Activated T-helper 1 cell treated with anti-CD3 and anti-CD28 coated beads, Interleukin-2, amount 50 U/mL, for 16 hours (primary cell): ENCODE measurements at places on chromosomes 2 and 18.

DNA sequence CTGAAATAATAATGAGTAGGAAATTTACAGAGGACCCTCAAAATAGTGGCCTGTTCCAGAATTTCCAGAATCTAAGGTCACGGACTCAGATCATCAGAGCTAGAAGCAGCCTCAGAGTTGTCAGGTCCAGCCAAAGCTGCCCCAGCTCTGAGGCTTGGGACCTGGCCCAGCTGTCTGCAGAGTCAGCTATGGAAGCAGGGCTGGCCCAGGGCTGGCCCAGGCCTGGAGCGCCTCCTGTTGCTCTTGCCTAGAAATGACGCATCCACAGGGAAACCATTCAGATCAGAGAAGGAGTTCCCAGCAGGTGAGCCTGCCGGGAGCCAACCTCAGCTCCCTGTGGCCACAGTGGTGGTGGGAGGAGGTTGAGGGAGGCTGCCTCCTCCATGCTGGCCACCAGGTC is 106.7 kb upstream of the ARL4C start:
- DNase-seq, result no peak

DNA sequence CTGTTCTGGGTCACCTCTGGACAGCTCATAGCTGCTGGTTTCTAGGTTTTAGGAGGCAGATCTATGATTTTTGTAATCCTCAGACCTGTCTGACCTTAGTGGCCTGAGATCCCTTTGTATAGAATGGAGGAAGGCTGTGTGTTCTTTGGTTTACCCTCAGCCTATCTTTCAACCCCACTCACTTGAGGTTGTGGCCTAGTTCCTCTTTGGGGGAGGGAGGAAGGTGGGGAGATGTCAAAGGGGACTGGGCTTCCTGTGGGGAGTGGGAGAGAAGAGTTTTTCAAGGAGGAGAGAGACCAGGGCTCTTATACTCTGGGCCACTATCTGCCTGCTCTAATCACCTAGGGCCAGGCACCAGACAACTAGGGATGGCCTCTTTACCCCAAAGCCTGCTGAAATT is 28.5 kb downstream of the SEMA4F start:
- DNase-seq, result no peak

DNA sequence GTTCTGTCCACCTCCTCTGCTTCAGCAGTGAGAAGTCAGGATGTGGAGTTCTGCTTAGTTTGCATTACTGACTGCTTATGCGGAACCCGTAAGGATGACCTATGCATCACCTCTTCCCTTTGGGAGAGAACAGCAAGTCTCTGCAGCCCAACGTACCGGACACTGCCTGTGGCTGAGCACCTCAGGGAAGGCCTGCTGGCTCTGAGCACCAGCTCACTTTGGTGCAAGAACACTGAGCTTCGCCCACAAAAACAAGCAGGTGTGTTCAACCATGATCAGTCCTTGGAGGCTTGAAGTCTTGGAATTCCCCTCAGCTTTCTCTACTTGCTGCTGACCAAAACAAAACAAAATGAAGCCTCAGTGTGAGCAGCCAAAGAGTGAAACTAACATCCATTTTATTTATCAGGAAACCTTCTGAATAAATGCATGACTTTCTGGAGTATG is 52.7 kb upstream of the NCK2 start:
- DNase-seq, result no peak

DNA sequence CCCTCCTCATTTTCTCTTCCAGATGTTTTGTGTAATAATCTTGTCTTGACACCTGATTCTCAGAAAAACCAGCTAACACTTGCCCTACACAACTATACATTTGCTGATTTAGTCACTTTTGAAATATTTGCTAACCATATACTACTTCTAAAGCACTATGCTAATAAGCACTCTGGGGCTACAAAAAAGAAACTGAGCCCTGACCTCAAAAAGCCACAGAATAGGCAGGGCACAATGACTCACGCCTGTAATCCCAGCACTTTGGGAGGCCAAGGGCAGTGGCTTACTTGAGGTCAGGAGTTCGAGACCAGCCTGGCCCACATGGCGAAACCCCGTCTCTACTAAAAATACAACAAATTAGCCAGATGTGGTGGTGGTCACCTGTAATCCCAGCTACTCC is 266.0 kb downstream of the RAD51AP2 start:
- DNase-seq, result no peak

DNA sequence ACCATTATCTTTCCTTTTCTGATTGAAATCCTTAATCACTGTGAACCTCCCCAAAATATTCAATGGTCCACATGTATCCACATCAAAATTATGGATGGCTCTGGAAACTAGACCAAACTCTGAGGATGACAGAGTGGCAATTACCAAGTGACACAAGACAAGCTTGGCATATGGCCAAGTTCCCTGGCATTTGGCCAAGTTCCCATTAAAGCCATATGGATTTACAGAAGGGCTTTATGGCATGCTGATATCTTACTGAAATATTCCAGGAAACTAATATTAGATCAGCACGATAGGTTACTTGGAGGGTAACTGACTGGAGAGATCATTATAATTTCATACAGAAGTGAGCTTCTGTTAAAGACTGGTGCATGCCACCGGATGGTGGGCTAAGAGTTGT is 21.9 kb upstream of the CERS6 start:
- DNase-seq, result no peak

GRCh38 chr18:68757126-68757525 is 40.8 kb upstream of the CCDC102B start:
- DNase-seq, result no peak

- no peak for DNase-seq
Measured at GRCh38 chr18:9516437-9517064, 41.2 kb downstream of the RALBP1 start.

DNA sequence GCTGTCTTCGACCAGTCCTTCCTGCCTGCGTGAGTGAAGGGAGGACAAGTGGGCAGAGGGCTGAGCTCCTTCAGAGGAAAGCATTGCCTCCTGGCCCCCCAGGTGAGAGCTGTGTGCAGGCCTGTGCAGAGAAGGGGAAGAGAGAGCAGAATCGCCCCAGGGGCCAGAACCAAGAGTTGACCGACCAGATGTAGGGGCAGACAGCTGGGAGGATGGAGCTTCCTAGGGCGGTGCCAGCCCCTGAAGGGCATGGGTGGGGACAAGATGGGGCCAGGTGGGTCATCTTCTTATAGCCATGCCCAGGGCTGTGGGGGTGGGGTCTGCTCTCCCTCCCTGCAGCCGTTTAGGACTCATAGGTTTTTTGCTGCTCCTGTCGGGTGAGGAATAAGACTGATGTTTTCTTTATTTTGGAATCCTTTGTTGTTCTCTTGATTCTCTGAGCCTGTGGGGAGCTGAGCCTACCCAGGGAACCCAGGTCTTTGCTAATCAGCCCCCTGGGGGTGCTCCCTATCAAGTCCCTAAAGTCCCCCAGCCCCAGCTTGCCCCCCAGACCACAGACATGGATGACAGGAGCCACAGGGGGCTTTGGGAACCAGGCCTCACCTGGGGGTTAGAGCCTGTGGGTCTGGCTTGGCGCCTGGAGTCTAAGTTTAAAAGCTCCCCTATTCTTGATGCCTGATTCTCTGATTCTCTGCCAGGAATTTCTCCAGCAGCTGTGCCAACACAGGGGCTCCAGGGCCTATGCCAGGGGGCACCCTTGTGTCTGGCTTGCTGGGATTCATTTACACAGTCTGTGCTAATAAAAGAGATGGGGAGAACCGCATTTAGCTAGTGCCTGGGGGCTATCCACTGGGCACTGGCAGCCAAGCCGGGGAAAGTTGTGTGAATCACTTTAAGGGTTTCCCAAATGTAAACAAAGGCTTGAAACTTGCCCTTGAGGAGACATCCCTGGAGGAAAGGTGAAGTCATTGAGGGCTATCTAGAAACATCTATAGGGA is 9.3 kb upstream of the EFHD1 start:
- no peak for DNase-seq

DNA sequence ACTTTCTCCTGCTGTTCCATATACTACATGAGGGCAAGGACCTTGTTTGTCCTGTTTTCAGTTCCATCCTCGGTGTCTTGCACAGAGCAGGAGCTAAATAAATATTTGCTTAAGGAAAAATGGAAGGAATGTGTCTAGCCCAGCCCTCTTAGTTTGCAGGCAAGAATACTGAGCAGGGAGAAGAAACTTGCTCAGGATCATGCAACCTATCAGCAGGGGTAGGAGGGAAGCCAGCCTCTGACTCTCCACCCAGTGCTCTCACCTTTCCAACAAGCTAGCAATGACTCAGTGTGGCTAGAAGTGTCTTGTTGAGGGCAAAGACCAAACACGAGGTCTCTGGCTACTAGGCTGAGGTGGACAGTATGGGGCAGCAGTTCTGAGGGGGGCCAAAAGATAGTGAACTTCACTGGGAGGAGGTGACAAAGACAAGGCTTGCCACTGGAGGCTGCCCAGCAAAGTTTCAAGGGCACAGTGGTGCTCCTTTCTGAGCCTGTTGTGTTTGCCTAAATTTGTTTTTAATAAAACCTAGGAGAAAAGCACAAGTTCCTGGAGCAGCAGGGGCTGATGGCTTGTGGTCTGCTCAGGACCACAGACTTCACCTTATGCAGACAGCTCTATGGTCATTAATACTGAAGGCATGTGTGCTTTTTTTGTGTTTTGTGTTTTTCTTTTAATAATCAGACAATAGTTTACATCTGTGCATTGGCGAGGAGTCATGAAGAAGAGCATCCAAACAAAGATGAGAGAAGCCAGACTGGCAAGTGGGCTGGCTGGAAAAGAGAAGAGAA is 49.1 kb upstream of the CTAGE1 start:
- no peak for DNase-seq

- DNase-seq, result no peak
Measured at GRCh38 chr18:58024139-58024538, 19.9 kb upstream of the NEDD4L start.

- DNase-seq, result no peak
Measured at GRCh38 chr2:133848111-133848649, 279.9 kb upstream of the NCKAP5 start.

GRCh38 chr18:5058768-5059695 is 138.0 kb downstream of the AKAIN1 start:
- no peak for DNase-seq

DNA sequence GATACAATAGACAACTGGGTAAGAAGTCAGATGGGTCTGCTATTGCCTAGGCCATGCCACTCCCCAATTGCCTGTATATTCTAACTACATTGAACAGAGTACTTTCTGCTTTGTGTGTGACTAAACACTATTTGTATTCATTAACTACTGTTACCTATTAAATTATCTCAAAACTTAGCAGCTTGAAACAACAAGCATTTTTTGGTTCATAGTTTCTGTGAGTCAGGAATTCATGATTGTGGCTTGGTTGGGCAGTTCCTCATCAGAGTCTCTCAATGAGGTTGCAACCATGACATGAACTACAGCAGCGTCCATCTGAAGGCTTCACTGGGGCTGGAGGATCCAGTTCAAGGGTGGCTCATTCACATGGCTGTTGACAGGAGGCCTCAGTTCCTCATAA is 205.7 kb downstream of the EN1 start:
- no peak for DNase-seq

GRCh38 chr2:47293976-47294375 is 109.0 kb upstream of the MSH2 start:
- DNase-seq, result no peak

- no peak for DNase-seq
Measured at GRCh38 chr2:240252191-240252871, 111.9 kb upstream of the OTOS start.

DNA sequence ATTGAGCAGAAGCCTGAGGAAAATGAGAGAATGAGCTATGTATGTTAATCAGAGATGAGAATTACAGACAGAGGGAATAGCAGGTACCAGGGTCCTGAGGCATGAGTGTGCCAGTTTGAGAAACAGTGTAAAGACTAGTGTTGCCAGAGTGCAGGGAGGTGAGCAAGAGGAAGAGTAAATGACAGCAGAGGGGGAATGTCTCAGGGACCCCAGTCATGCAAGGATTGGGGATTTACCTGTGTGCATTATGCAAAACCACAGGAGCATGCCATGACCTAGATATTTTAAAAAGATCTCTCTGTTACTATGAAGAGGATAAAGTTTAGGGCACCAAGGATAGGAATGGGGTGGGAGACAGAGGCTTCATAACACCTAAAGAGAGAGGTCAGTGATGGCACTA is 72.1 kb downstream of the TTC32 start:
- DNase-seq, result no peak

GRCh38 chr2:237412988-237413776 is 782 bp downstream of the COL6A3 start:
- DNase-seq, result no peak

- DNase-seq, result no peak
Measured at GRCh38 chr2:204027091-204027490, 90.5 kb downstream of the ICOS start.

- DNase-seq, result no peak
Measured at GRCh38 chr2:179790235-179791217, 70.9 kb downstream of the ZNF385B start.

- no peak for DNase-seq
Measured at GRCh38 chr2:117128461-117128860, 686.0 kb upstream of the DDX18 start.

GRCh38 chr18:77911971-77912605 is 662.4 kb downstream of the GALR1 start:
- DNase-seq, result no peak

- DNase-seq, result no peak
Measured at GRCh38 chr2:3465844-3466481, 53.4 kb downstream of the ADI1 start.

GRCh38 chr2:143933946-143934569 is 585.9 kb downstream of the ZEB2 start:
- DNase-seq, result no peak

- no peak for DNase-seq
Measured at GRCh38 chr2:8177566-8177965, 504.3 kb upstream of the ID2 start.

GRCh38 chr2:219720956-219721355 is 93.5 kb downstream of the SLC4A3 start:
- DNase-seq, result no peak

DNA sequence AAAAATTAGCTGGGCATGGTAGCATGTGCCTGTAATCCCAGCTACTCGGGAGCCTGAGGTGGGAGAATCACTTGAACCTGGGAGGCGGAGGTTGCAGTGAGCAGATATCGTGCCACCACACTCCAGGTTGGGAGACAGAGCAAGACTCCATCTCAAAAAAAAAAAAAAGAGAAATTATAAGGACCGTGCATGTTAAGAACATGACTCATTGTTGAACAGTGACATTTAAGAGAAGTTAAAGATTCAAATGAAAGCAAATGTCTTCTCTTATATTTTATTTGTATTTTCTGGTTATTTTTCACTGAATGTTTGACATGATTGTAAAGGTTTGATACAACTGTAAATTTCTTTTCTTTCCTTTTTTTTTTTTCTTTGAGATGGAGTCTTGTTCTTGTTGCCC is 69.6 kb downstream of the APLF start:
- DNase-seq, result no peak
